ENCODE measurements at places on chromosomes 13 and 19. TPM values are rescaled to one million over a fixed set of nuclear protein-coding genes. Genes with fewer than 3 reads are reported as not detected.

- no peak overlapping the region for H3K4me3 ChIP-seq
- H3K27me3 ChIP-seq = no peaks in the 10 kb centered on the region
- DNase-seq = no peak
- no peak overlapping the region for H3K27ac ChIP-seq
Observed at GRCh38 chr13:80712026-80712425, 371.1 kb upstream of the SPRY2 start.

Gene FFAR1
- polyA plus RNA-seq = not detected

- H3K27ac ChIP-seq = no peak overlapping the region
- H3K4me3 ChIP-seq = no peak overlapping the region
- H3K36me3 ChIP-seq = no peaks in the 10 kb centered on the region
- no peaks in the 10 kb centered on the region for H3K4me1 ChIP-seq
- H3K27me3 ChIP-seq = no peaks in the 10 kb centered on the region
Observed at GRCh38 chr19:29326849-29327840, 114.2 kb upstream of the UQCRFS1 start.

Gene ZNF229
- not detected for polyA plus RNA-seq

DNA sequence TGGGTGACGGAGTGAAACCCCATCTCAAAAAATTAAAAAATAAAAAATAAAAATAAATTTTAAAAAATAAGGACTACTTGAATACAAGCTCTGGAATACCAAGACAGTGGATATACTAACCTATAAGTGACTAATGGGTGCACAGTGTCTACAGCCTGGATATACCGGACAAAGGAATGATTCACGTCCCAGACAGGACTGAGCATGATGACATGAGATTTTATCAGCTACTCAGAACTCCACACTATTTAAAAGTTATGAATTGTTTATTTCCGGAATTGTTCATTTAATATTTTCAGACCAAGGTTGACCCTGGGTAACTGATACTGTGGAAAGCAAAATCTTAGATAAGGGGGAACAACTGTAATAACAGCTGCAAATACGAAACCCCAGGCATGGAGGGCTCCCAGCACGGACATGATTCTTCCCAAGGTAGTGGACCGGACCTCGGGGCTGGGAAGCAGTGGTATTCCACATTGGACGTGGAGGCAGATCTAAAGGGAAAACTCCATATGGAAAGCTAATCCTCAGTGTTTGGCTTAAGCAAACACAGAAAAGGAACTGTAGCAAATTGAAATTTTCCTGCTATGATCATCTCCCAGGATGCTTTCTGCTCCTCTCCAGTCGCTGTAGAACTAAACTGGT lies 102.6 kb upstream of the TSHZ3 start:
- H3K27me3 ChIP-seq = no peaks in the 10 kb centered on the region
- H3K4me1 ChIP-seq = no peaks in the 10 kb centered on the region
- DNase-seq = no peak

DNA sequence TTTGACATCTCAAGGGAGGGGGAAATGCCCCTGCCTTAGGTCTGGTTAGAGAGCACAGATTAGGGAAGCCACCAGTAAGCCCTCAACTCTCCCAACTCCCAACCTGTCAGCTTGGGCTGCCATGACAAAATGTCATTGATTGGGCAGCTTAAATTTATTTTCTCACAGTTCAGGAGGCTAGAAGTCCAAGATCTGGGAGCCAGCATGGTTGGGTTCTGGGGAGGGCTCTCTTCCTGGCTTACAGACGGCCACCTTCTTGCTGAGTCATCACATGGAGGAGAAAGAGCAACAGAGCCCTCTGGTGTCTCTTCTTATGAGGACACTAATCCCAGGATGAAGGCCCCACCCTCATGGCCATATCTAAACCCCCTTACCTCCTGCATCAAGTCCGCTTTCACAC lies 24.2 kb downstream of the C19orf12 start:
- DNase-seq = peak; percentile 81
- no peaks in the 10 kb centered on the region for H3K27me3 ChIP-seq
- H3K36me3 ChIP-seq = no peaks in the 10 kb centered on the region
- H3K27ac ChIP-seq = no peak overlapping the region
- H3K4me3 ChIP-seq = no peak overlapping the region

- no peak overlapping the region for H3K4me3 ChIP-seq
- no peaks in the 10 kb centered on the region for H3K27me3 ChIP-seq
- H3K27ac ChIP-seq = no peak overlapping the region
- no peaks in the 10 kb centered on the region for H3K36me3 ChIP-seq
- H3K4me1 ChIP-seq = peaks cover 9% of the 10 kb centered on the region
Observed at GRCh38 chr19:43798546-43799409, 3.5 kb downstream of the LYPD5 start.

Gene PPP1R12C
- 2.2 TPM for polyA plus RNA-seq

GRCh38 chr19:17739121-17739875 lies 12.0 kb upstream of the FCHO1 start:
- no peaks in the 10 kb centered on the region for H3K27me3 ChIP-seq
- H3K27ac ChIP-seq = no peak overlapping the region
- DNase-seq = no peak
- H3K4me3 ChIP-seq = no peak overlapping the region
- no peaks in the 10 kb centered on the region for H3K4me1 ChIP-seq

Gene ZNF577
- 1.6 TPM for polyA plus RNA-seq

DNA sequence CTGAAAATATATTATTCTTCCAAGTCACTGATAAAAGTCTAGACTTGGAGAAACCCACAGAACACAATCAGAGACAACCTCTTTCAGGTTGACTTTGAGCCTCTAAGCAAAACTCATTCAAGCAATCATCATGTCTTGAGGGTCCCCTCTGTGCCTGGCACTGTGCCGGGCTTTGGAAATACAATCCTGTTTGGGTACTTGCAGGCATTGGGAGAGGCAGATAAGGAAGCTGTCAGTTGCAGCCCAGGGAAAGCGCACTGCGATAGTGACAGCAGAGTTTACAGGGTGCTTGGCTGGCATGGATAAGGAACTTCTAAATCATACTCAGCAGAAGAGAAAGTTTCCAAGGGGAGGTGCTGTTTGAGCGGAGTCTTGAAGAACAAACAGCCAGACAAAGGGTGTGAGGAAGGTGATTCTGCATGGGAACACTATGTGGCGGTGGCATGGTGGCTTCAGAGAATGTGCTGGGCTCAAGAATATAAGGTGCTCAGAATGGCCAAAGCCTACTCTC lies 9.1 kb downstream of the SERP2 start:
- H3K27me3 ChIP-seq = no peaks in the 10 kb centered on the region
- H3K27ac ChIP-seq = no peak overlapping the region
- H3K4me3 ChIP-seq = no peak overlapping the region
- H3K4me1 ChIP-seq = no peaks in the 10 kb centered on the region
- no peak for DNase-seq

DNA sequence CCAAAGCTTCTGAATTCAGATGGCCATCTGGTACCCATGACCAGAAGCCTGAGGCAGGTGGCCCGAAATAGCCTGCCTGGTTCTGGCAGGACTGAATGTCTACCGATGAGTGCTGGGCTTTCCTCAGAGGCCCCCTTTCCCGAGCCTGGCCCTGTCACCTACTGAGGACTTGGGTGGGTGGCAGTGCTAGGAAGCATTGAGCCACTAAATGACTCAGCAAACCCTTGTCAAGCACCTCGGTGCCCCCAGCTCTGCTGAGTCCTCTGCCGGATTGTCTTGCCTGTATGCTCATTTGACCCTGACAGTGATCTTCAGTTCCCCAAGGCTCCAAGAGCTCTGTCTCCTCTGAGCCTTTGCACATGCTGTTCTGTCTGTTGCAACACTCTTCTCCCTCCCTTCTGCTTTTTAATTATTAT lies 17.9 kb downstream of the PPP1R37 start:
- H3K4me3 ChIP-seq = no peak overlapping the region
- H3K36me3 ChIP-seq = no peaks in the 10 kb centered on the region
- no peaks in the 10 kb centered on the region for H3K27me3 ChIP-seq
- peaks cover 6% of the 10 kb centered on the region for H3K4me1 ChIP-seq

Gene ICAM4
- polyA plus RNA-seq = 0.38 TPM

DNA sequence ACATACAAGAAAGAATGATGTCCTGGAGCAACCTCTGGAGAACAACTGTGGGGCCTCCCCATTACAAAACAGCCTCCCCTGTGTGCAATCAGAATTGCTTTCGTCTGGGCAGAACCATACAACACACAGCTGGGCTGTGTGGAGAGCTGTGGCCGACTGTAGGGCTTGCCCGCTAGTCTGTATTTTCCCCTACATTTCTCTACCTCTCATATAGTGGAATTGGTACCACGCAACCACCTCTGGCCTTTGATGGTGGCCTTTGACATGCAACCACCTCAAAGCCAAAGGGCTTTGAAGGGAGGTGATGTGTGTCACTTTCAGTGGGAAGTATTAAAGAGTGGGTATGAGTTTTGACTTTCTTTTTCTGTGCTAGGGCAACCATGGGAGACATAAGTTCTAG lies 34.0 kb downstream of the GARRE1 start:
- H3K36me3 ChIP-seq = peaks cover 7% of the 10 kb centered on the region
- no peaks in the 10 kb centered on the region for H3K27me3 ChIP-seq
- no peaks in the 10 kb centered on the region for H3K4me1 ChIP-seq
- no peak for DNase-seq

GRCh38 chr13:93963266-93964145 lies 516.0 kb downstream of the DCT start:
- no peaks in the 10 kb centered on the region for H3K27me3 ChIP-seq
- H3K36me3 ChIP-seq = no peaks in the 10 kb centered on the region
- no peak overlapping the region for H3K27ac ChIP-seq
- no peaks in the 10 kb centered on the region for H3K4me1 ChIP-seq
- H3K4me3 ChIP-seq = no peak overlapping the region

Gene ZNF709
- 3.7 TPM for polyA plus RNA-seq
